GDM1 (cell line): ENCODE measurements at places on chromosomes 2 and 18.

DNA sequence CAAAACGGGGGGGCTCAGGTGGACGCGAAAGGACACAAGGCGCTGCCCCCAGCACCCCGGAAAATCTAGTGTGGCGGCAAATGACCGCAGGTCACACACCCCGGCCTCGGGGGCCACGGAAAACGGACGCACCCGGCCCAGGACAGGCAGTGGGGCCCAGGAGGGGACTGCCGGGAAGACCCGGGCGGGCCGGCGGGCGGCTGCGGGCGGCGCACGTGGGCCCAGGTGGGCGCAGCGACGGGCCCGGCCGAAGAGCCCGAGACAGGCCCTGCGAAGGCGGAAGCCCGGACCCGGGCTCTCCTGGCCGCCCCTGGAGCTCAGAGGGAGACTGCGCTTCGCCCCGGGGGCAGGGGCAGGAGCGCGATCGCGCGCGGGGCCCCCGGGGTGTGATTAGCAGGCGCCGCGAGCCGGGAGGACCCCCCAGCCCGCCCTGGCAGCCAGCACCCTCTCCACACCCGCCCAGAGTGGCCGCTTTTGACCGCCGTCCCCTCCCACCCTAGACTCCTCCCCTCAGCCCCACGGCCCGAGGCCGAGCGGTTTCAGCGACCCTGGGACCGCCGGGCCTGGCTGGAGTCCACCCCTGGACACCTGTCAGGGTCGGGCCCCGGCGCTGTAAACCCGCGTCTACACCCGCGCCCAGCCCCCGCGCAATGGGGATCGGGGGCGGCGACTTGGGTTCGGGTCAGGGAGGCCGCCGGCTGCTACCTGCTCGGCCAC, 773 bp downstream of the MBP start:
- peak; percentile 46 for DNase-seq

- no peak for DNase-seq
These were observed 1142.3 kb downstream of the RPIA start for GRCh38 chr2:89833780-89834117.

GRCh38 chr2:207489251-207489650, 40.5 kb upstream of the CREB1 start:
- no peak for DNase-seq

DNA sequence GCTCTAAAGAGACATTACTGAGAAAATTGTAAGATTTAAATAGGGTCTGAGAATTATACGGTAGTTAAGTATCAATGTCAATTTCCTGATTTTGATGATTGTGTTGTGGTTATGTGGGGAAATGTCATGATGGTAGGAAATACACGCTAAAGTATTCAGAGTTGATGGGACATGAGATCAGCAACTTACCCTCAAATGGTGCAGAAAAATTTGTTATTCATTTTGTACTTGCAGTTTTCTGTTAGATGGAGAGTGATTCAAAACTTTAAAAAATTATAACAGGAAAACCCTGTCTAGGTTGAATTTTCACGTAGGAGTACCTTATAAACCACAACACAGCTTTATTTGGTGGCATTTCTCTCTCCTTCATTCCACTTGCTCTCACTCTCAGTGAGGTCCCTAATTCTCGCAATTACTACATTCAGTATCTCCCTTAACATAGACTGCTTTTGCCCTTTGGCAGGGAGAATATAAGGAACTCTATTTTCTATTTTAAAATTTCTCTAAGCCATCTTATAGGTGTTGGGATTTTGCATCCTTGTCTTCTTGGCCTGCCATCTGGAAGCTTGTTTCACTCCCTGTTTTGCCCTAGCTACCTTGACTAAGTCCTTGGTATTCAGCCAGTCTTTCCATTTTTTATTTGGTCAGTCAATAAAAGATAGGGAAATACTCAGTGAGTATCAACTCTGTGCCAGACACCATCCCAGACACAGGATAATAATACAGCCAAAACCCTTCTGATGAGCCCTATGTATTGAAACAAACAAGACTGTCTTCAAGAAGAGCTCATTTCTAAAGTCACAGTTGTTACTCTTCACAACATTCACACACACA, 550.6 kb upstream of the ACVR2A start:
- DNase-seq = no peak

GRCh38 chr2:23285091-23285800, 99.7 kb upstream of the KLHL29 start:
- no peak for DNase-seq

GRCh38 chr2:162291748-162292147, 26.7 kb downstream of the IFIH1 start:
- DNase-seq = no peak

GRCh38 chr2:9548506-9548905, 7.1 kb downstream of the ADAM17 start:
- DNase-seq = no peak

DNA sequence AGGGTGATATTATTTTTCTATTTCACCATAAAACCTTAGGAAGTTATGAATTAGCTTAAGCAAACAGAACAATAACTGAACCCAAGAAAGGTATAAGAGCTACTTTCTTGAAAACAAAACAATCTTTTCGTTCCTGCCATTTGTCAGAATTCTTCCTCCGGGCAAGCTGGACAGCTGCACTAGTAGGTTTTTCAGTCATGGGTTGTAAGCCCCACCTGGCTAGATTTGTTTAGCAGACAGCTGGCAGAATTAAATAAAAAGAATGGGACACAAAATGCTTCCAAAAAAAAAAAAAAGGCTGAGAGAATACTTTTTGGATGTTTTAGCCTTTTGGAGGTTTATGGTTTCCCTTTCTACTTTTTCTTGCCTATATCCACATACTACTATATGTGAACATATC, 694.1 kb downstream of the ARHGAP15 start:
- no peak for DNase-seq

DNA sequence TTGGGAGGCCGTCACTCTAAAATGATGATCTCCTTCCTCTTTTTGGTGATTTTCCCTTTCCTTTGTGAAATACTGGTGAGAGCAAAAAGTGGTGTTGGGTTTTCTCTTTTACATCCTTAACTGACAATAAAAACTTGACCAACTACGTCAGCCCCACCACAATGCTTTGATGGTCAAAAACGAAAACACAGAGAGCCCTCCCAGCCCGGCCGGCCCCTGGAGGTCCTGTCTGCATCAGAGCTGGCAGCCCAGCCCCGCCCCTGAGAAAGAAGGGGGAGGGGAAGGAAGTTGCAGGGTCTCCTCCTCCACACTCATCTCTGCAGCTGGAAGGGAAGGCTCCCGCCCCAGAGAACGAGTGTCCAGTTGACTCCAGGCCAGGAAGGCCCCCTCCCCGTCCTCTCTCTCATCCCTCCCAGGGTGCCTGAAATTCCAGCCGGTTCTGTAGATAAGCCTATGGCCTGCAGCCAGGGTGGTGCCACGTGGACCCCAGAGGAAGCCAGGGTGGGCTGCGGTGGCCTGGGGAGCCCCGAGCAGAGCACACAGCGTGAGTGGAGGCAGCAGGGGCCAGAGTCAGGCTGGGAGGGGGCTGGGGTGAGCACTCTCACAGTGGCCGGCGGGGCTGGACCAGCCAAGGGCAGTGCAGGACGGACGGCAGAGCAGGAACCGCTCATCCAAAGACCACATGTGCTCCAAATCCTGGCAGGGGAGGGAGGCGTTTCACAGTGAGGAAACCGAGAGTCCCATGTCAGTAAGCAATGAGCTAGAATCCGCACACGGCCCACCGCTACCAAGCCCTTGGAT, 19.8 kb downstream of the BIN1 start:
- DNase-seq = peak; percentile 73

DNA sequence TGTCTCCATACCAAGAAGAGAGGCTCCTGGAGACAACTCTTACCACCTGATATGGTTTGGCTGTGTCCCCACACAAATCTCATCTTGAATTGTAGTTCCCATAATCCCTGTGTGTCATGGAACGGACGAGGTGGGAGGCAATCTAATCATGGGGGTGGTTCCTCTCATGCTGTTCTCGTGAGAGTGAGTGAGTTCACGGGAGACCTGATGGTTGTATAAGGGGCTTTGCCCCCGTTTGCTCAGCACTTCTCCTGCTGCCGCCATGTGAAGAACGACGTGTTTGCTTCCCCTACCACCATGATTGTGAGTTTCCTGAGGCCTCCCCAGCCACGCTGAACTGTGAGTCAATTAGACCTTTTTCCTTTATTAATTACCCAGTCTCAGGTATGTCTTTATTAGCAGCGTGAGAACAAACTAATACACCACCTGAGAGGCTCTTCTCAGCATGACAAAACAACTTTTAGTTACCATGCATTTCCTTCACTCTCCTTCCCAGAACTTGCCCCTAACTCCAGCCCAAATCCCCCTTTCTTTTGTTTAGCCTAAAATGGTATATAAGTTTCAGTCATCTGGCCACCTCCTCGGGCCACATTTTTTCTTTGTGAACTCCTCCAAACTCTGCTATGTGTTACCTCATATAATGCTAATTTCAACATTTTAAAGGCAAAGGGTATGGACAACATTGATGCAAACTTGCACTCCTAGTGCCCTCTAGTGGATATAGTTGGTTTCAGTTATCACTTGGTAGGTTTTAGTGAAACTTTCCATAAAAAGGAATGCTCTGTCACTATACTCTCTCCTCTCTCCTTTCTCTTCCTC, 58.6 kb upstream of the SLC25A52 start:
- peak; percentile 33 for DNase-seq

GRCh38 chr2:7289697-7290096, 372.5 kb downstream of the RNF144A start:
- DNase-seq = no peak

DNA sequence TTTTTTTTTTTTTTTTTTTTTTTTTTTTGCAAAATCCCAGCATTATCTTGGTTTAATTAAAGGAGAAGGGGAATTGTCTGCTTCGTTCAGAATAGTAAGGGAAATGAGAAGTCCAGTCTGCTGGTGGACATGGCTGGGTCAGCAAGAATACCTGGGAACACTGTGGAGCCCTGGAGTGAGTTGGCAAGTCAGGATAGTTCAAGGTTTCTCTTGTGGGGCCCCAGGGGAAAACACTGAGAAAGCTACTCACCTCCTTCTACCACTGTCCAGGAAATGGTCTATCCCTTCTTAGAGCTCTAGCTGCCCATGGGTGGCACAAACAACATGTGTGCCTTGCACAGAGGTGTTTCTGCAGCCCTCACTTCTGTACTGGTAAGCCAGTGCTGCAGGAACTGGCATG, 169.1 kb upstream of the SIX2 start:
- no peak for DNase-seq

DNA sequence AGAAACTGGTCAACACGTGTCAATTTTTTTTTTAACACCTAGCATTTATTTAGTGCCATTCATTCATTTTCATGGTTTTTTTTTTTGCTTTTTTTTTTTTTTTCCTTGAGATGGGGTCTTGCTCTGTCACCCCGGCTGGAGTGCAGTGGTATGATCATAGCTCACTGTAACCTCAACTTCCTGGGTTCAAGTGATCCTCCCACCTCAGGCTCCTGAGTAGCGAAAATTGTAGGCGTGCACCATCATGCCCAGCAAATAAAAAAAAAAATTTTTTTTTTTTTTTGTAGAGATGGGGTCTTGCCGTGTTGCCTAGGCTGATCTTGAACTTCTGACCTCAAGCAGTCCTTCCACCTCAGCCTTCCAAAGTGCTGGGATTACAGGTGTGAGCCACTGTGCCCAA, 21.1 kb downstream of the USP14 start:
- DNase-seq = no peak

GRCh38 chr2:240981871-240982800, 16.3 kb upstream of the SNED1 start:
- DNase-seq = no peak

DNA sequence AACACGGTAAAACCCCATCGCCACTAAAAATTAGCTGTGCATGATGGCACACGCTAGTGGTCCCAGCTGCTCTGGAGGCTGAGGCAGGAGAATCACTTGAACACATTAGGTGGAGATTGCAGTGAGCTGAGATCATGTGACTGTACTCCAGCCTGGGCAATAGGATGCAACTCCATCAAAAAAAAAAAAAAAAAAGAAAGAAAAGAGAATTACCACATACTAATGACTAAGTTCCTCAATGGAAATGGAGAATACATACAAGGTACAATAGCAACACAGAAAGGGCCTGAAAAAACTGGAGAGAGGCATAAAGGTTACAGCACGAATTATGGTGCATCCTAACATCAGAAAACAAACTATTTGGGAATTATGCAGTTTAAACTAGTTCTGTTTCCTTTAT, 81.3 kb downstream of the CDH2 start:
- DNase-seq = no peak

DNA sequence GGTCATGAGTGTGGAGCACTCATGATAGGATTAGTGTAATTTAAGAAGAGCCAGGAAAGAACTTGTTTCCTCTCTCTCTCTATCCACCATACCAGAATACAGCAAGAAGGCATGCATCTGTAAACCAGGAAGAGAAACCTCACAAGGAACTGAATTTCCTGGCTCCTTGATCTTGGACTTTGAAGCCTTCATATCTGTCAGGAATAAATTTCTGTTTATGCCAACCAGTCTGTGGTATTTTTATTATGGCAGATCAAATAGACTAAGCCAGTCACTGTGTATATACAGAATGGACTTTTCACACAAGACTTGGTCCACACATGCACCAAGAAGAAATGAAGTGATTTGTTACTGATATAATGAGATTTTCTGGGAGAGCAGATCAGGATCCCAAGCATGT, 930.1 kb upstream of the TMEFF2 start:
- no peak for DNase-seq

GRCh38 chr2:238700506-238701340, 147.2 kb upstream of the TWIST2 start:
- no peak for DNase-seq

DNA sequence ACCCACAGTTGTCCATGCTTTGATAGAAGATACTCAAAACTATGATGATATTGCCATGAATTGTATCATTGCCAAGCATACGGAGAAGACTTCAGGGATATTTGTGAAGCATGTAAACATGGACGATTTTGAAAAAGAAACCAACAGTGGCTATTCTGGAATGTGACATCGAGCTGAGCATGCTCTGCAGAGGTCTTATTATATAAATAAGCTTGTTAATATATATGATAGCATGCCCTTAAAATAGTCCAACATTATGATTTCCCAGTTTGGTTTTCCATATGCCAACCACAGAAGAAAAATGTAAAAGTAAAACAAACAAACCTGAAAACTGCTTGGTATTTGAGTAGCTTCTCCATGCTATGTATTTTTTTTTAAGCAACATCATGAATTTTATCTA, 159.1 kb downstream of the LNPK start:
- DNase-seq = no peak

GRCh38 chr18:3741333-3741732, 291.4 kb downstream of the TGIF1 start:
- DNase-seq = no peak

GRCh38 chr18:76518123-76518859, 23.2 kb upstream of the ZNF516 start:
- no peak for DNase-seq

DNA sequence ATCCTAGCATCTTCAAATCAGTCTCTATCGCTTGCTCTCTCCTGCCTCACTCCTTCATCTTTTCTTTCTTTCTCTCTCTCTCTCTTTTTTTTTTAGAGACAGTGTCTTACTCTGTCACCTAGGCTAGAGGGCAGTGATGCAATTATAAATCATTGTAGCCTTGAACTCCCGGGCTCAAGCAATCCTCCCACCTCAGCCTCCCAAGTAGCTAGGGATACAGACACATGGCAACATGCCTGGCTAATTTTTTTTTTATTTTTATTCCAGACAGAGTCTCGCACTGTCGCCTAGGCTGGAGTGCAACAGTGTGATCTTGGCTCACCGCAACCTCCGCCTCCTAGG, 10.6 kb upstream of the SLC66A3 start:
- no peak for DNase-seq
